T-helper 17 cell (primary cell): ENCODE measurements at places on chromosomes 16 and 17. TPM values are rescaled to one million over a fixed set of nuclear protein-coding genes. Genes with fewer than 3 reads are reported as not detected.

DNA sequence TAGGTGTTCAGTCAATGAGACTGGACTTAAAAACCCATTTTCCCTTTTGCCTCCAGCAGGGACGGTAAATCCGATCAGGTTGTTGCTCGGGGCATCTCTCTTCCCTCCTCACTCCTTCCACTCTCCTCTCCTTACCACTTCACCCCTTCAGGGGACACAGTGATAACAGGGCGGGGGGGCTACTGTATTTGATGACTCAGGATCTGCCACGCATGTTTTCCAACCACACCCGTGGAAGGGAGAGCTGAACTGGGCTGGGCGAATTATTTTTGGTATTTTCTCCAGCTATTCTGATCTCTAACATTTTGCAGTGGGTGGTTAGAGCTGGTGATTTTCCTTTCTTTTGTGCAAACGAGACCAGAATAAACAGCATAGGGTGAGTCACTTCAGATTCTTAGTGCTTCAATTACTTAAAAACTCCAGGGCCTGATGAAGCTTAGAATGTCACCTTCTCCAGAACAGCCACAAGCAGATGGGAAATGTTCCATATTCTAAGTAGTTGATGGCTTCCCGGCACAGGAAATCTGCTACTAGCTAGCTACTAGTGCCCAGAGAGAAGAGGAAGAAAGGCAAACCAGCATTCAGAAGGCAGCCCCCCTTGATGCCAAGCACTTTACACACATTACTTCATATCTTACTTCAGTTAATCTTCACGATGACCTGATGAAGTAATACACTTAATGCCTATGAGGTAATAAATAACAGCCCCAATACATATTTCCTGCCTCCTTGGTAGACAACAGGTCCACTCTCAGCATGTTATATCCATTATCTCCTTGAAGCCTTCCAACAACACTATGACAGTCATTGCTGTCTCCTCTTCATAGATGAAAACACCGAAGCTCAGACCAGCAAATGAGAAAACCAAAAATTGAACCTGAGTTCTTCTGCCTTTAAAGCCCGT lies 74.1 kb downstream of the ASIC2 start:
- no peak for DNase-seq

- DNase-seq: no peak
Measured at GRCh38 chr16:50144211-50144610, 8.9 kb upstream of the TENT4B start.

Gene MT1H
- not detected for total RNA-seq

GRCh38 chr17:51629232-51629631 lies 368.9 kb downstream of the UTP18 start:
- no peak for DNase-seq

Gene CCDC154
- 3.6 TPM for total RNA-seq

- no peak for DNase-seq
Measured at GRCh38 chr16:66322174-66322573, 44.3 kb upstream of the CDH5 start.

GRCh38 chr16:17776888-17777287 lies 306.1 kb upstream of the XYLT1 start:
- no peak for DNase-seq
